Thymus (tissue), 14 donors: ENCODE measurements at places on chromosomes 13 and 19. TPM values are rescaled to one million over a fixed set of nuclear protein-coding genes. Genes with fewer than 3 reads are reported as not detected.
A peak's percentile ranks its signal among the peaks of the same experiment; 100 is the strongest.

DNA sequence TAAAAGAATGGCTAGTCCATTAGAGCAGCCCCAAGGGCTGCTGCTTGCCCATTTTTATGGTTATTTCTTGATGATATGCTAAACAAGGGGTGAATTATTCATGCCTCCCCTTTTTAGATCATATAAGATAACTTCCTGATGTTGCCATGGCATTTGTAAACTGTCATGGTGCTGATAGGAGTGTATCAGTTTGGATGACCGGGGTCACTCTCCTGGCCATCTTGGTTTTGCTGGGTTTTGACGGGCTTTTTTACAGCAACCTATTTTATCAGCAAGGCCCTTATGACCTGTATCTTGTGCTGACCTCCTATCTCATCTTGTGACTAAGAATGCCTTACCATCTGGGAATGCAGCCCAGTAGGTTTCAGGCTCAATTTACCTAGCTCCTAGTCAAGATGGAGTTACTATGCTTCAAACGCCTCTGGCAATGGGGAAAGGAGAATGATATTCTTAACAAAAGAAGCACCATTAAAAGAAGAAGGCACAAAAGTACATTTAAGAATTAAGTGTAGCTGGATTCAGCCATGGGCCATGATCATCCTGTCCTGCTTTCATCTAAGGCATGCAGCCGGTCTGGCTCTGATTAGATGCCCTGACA is 1156.0 kb downstream of the PCDH9 start:
- DNase-seq, result no peak

Gene COL5A3
- 1.6 TPM for total RNA-seq

DNA sequence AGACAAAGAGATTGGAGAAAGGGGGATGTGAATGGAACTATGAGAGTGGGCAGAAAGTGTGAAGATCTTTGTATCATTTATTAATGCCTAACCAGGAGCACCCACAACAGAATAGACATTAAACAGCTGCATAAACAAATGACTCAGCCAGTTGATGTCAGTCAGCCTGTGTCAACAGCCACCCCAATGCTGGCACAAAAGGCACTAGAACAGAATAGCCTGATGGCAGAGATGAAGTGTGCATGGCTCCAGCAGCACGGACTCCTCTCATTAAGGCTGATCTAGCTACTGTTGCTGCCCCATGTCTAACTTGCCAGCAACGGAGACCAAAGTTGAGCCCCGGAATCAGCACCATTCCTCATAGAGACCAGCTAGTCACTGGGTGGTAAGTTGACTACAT is 7.8 kb downstream of the CPB2 start:
- no peak for DNase-seq

Gene KLF1
- 2.5 TPM for total RNA-seq

DNA sequence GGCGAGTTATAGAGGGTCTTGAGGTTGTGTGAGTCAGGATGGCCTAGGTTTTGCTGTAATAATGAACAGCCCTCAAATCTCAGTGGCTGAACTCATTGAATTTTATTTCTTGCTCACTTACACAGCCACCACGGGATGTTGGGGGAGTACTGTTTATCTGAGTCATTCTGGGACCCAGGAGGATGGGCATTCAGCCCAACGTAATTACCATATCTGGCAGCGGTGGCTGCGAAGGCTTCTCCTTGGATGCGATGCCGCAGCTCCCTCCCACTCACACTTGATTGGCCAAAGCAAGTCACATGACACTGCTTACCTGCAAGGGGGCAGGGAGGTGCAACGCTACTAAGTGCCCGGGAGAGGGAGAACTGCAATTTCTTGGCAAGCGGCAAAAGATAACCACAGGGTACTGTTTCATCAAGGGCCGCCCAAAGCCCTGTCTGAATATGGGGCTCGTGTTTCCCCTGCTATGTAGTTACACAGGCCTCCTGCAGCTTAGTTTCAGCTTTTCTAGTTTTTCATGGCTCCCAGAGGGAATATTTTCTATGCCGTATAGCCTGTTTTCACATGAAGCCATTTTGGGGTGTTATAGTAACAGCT is 19.9 kb downstream of the ZSWIM9 start:
- DNase-seq, result no peak

Gene ZNF573
- total RNA-seq, result 7.4 TPM

Gene CGB8
- total RNA-seq, result 0.14 TPM

- no peak for DNase-seq
Measured at GRCh38 chr19:46890423-46891170, 29.8 kb downstream of the ARHGAP35 start.

DNA sequence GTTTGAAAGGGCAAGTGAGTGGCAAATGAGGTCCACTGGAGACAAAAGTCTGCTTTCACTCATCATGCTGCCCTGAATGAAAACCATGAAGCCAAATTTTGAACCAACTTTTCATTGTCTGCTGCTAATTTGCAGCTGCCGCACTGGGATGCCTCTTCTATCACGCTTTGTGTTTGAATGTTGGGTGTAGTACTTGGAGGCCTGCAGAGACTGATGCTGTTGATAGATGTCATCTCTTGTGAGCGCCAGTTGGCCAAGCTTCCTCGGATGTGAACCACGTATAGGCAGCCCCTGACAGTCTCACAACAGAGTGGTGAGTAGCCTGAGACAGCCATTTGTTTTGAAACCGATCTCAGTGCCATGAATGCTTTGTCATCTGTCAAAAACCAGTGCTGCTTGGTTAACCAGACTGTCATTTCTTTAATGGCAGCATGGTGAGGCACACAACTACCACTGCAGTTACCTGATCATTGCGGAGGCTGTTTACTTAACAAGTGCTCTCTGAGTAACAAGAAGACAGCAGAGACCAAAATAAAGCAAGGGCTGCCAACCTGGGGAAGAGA is 31.2 kb upstream of the SLC10A2 start:
- no peak for DNase-seq

GRCh38 chr13:111177081-111177711 is 62.1 kb downstream of the ARHGEF7 start:
- DNase-seq, result peak; percentile 90

Gene GCDH
- 21.9 TPM for total RNA-seq

Gene ZNF835
- 0.71 TPM for total RNA-seq

Gene ZNF99
- total RNA-seq, result 0.05 TPM

- no peak for DNase-seq
Measured at GRCh38 chr13:98286799-98287198, 109.7 kb upstream of the RNF113B start.

GRCh38 chr13:101846249-101846648 is 393.8 kb downstream of the ITGBL1 start:
- DNase-seq, result no peak
